ENCODE measurements at places on chromosomes 6 and 20.
A peak's percentile ranks its signal among the peaks of the same experiment; 100 is the strongest.

- DNase-seq, result peak; percentile 88
Observed at GRCh38 chr20:419556-420165, 11.6 kb downstream of the RBCK1 start.

DNA sequence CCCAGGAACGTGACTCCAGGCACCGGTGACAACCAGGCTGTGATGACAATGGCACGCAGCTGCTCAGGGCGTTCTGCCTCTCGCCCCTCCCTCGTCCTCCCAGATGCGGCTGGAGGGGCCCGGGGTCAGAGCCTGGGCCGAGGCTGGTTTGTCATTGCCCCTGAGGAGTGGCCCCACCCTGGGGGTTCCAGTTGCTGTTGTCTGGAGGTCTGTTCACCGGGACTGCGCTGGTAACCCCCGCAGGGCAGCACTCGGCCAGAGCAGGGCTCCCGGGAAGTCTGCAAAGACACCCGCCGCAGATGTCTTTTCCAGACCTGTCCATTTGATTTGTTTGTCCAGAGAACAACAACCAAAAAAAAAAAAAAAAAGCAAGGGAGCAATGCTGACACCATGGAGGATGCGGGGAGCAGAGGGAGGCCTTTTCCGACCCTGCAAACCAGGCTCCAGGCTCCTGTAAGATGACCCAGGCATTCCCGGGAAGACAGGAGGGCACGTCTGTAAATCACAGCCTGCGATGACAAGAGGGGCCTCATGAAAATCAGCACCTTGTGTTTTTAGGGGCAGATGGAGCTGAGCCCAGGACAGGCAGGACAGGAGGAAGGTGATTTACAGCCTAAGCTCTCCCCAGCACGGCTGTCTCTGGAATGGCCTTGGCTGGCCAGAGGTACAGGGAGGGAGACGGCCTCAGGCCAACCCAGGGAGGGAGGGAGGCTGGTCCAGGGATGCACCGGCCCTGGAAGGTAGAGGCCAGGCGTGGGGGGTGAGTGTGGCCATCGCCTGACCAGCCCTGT, 189.3 kb downstream of the ERMARD start:
- DNase-seq, result no peak

GRCh38 chr20:52494244-52494643, 302.7 kb upstream of the ZFP64 start:
- no peak for DNase-seq

DNA sequence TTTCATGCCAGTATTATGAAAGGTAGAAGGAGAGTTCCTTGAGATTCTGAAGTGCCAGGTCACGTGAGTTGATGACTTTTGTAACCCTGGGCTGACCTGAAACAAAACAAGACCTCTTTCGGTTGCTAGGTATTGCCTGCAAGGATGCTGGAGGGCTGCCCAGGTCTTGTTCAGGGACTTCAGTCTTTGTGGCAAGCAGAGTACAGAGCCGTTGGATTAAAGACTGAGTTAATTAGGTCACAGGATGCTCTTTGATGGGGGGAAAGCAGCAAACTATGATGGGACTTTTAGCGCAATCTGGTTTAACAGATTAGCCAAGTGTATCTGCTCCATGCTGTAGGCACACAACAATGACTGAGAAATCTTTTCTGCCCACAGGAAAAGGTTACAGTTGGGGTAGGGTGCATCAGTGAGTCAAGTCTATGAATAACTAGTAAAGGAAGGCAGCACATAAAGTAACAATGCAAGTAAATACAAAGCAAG, 12.8 kb upstream of the ELOVL5 start:
- no peak for DNase-seq

- no peak for DNase-seq
Observed at GRCh38 chr20:43586641-43587040, 4.1 kb upstream of the IFT52 start.

DNA sequence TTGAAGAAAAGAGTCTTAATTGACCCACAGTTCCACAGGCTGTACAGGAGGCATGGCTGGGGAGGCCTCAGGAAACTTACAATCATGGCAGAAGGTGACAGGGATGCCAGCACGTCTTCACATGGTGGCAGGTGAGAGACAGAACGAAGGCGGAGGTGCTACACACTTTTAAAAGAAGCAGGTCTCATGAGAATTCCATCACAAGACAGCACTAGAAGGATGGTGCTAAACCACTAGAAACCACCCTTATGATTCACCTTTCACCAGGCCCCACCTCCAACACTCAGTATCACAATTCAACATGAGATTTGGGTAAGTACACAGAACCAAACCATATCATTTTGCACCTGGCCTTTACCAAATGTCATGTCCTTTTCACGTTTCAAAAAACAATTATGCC, 20.9 kb downstream of the TAGAP start:
- DNase-seq, result no peak

GRCh38 chr6:1382883-1383728, 6.3 kb upstream of the FOXF2 start:
- DNase-seq, result no peak

GRCh38 chr6:16446273-16446672, 207.9 kb downstream of the GMPR start:
- DNase-seq, result no peak

DNA sequence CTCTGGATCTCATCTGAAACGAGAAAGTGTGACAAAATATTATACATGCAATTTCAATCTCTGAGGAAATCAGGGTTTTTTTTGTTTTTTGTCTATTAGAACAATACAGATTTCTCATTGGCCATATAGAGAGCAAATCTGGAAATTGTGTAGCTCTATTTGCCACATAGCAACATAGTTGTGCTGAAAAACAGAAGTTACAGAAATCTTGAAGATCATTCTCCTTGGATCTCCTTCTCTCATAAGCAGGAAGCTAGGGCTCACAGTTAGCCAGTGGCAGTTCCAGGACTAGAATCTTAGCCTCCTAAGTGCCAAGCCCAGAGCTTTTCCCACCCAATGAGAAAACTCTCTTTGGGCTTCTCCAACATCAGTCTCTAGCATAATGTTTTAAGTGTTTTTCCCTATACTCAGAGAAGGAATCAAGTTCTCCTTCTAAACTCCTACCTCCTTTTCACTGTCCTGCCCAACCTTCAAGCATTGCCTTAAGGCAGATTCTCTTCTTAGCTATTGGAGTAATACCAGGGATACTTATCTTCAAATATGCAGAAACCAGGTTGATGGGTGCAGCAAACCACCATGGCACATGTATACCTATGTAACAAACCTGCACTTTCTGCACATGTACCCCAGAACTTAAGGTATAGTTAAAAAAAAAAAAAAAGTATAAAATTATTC, 211.6 kb downstream of the ALDH8A1 start:
- no peak for DNase-seq

DNA sequence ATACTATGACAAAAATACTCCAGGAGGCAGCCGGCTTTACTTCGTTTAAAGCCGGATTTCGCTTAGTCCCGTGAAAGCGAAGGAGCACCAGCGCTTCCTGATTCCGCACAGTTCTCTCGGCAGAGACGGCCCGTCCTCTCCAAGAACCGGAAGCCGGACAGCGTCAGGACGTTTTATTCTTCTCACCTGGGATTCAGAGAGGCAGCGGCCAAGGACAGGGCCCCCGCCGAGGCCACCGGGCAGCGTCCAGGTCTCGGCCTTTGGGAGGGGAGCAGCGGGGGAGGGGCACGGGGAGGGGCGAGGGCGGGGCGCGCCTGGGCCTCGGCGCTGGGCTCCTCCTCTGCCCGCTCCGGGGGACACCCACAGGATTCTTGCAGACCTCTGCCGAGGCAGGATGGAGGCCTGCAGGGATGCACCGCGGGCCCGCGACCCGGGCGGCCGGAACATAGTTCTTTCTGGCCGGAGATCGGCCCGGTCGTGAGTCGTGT, 2.8 kb upstream of the DIDO1 start:
- DNase-seq, result no peak

GRCh38 chr6:114033606-114034005, 62.7 kb upstream of the HDAC2 start:
- DNase-seq, result no peak

- no peak for DNase-seq
Observed at GRCh38 chr20:53074811-53075314, 102.7 kb downstream of the TSHZ2 start.

GRCh38 chr20:24241466-24241865, 228.0 kb upstream of the SYNDIG1 start:
- DNase-seq, result no peak

DNA sequence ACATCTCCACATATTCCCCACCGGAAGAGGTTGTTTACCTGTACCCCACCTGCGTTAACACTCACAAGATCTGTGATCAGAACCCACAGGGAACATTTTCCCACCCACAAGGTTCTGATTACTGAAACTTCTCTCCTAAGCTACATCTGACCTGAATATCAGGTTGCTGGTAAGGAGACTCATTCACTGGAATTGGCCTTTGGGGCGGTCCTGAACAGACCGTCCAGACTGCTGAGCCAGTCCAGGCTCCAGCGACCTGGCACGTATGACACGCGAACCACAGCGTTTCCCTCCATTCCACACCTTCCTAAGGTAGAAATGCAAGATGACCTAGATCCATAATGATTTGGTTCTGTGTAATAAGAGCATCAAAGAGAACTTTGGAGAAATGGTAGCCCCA, 9.8 kb downstream of the VGLL2 start:
- DNase-seq, result no peak

DNA sequence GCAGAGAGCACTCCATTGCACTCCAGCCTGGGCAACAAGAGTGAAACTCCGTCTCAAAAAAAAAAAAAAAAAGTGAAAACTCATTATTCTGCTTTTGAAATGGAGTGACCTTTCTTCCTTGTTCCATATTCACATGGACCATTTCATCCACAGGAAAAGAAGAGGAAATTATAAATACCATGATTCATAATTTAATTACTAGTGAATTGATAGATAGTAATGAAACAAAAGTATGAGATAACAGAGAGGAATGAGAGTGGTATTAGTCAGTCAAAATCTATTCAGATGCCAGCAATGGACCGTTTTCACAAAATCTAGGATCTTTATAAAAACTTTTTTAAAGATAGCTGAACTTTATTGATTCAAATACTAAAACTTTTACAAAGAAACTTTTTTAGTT, 443.1 kb upstream of the FLRT3 start:
- no peak for DNase-seq

GRCh38 chr6:38279423-38279822, 360.3 kb downstream of the BTBD9 start:
- DNase-seq, result no peak

- DNase-seq, result peak; percentile 98
Observed at GRCh38 chr6:85593438-85594196, at the start of gene SNX14. Gene SNX14 (minus strand): TSS chr6:85593858. CDS start chr6:85593718, 140 bp downstream.

- DNase-seq, result no peak
Observed at GRCh38 chr6:71114986-71115385, 158.1 kb upstream of the B3GAT2 start.

GRCh38 chr6:105094133-105094640, 85.6 kb downstream of the POPDC3 start:
- no peak for DNase-seq

DNA sequence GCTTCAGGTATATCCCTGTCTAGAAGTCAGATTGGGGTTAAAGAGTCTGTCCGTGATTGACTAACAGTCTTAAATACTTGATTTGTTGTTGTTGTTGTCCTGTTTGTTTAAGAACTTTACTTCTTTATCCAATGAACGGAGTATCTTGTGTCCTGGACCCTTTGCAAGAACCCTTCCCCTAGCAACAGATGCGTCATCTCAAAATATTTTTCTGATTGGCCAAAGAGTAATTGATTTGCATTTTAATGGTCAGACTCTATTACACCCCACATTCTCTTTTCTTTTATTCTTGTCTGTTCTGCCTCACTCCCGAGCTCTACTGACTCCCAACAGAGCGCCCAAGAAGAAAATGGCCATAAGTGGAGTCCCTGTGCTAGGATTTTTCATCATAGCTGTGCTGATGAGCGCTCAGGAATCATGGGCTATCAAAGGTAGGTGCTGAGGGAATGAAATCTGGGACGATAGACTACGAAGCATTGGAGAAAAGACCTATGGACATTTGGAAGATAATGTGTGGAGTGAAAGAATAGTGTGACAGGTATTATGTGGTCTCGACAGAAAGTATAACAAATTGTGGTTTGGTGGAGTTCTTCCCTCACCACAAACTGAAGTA, at the start of gene HLA-DRA:
HLA-DRA (plus strand) TSS at position 286 of the 613 bp plus-strand sequence; CDS start at position 350, 64 bp downstream.
- peak; percentile 1 for DNase-seq

DNA sequence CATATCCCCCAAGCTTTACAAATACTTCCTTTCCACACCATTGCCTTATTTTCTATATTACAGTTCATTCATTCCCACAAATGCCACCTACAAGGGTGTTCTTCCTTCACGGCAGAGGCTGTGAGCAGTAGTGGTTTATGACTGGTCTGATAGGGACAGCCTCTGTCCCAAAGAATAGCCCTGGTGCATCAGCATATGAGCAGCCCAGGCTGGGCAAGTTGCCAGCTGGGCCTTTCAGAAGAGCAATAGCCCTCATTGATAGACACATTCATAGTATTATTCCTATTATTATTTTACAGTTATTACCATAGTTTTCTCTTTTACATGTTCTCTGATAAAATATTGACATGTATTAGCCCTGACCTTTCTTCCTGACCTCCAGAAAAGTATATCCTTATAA, 149.9 kb downstream of the MMS22L start:
- DNase-seq, result peak; percentile 31

GRCh38 chr20:35767683-35768481, 3.9 kb upstream of the PHF20 start:
- DNase-seq, result no peak

DNA sequence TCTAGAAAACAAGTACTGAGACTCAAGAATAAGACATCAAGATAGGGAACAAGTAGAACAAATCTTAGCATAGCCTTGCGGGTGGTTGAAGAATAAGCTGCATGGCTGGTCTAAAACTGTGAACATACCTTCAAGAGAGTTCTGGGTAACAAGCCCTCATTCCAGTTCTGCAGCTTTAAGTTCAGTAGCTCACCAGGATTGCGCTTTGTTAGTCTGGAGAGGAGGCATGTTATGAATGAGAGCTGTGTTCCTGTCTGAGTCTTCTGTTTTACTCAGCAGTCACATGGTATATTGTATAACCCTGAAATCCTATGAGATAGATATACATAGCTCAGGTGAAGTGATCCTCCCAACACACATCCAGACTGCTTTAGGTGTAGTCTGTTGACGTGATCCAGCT, 406.6 kb upstream of the IRAK1BP1 start:
- DNase-seq, result no peak

DNA sequence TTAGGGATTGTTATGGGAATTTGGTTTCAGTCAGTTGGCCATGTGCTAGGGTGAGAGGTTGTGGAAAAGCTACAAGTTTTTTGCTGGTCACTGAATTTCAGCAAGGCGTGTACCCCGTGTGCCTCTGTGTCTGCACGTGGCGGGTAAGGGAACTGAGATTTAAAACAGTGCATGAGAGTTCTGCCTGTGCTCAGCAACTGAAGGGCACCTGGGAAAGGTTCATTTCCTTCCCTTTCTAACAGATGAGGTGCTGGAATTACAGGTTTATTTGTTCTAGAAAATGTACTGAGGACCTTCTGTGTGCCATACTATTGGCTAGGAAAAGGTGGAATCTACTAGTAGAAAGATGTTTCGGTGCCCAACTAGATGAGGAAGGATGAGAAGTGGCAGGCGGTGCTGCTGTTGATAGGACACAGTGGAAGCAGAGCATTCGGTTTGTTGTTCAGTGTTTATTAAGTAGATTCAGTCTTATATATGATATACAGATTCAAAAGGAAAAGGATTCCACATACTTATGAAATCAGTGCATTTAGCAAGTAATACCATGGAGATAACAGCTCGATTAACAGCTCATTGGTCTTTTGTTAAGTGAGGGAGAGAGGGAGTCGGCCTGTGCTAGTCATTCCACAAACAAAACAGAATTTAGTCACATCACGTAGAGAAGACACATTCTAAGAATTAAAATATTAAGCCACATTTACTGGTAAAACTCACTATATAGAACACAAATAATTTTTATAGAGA, 84.7 kb downstream of the ASXL1 start:
- no peak for DNase-seq

GRCh38 chr6:156883497-156884252, 106.5 kb downstream of the ARID1B start:
- peak; percentile 65 for DNase-seq

- peak; percentile 90 for DNase-seq
Observed at GRCh38 chr6:136962661-136963060, 40.6 kb downstream of the SLC35D3 start.
